Anterior cingulate cortex (tissue), 58 donors: ENCODE measurements at places on chromosomes 3 and 15.

- DNase-seq = peak; percentile 67
Measured at GRCh38 chr3:195892105-195893043, 16.0 kb downstream of the TNK2 start.

- no peak for DNase-seq
Measured at GRCh38 chr3:55544219-55544618, 57.1 kb upstream of the WNT5A start.

- no peak for DNase-seq
Measured at GRCh38 chr3:194471863-194472262, 14.9 kb downstream of the ATP13A3 start.

- no peak for DNase-seq
Measured at GRCh38 chr15:46450810-46451182, 816.0 kb downstream of the SQOR start.

DNA sequence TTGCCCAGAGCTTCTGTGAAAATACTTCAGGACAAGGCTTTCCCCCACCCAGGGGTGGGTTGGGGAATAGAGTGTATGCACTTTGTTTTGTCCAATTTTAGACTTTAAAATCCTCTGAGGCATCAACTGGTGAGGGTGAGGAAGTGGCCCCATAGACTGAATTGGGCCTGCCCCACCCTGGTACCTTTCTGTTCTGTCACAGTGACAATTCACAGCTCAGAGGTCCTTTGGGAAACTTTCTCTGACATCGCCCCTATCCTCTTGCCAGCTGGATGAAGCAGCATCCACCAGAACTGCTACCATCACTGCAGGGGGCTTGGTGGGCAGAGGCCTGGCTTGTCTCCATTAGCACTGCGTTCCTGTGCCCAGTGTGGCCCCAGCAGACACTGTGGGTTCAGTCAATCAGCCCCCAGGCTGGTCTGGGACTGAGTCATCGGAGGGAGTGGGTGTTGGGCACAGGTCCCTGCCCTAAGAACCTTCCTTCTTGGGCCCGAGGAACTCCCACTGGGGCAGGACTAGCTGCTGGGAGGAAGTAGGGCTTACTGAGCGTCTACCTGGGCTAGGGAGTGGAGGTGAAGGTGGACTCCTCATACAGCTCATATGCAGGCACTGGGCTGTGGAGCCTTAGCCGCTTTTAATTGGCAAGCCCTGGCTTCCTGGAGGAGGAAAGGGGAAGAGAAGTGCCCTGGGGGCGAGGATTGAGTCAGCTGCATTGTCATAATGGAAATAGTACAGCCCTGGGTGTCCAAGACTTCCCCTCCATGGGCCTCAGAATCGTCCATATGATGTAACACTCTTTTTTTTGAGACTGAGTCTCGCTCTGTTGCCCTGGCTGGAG, 1.5 kb upstream of the PPM1M start:
- no peak for DNase-seq

- DNase-seq = no peak
Measured at GRCh38 chr3:83224101-83224868, 1462.8 kb upstream of the GBE1 start.

DNA sequence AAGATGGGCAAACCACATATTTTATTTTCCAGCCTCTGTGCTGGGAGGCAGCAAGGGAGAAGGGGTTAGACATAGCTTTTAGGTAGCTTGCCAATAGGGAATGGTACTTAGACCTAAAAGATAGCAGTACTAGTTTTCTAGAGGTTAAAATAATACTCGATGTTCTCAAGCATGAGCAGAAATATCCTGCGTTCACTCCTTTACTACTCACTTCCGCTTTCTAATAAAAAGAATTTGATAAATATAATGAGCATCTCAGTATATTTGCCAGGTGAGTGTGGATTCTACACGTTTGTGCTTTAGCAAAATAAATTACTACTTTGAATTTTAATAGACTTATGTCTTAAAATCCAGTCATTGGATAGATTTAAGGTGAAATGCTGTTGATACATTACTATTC, 39.4 kb upstream of the CD47 start:
- DNase-seq = no peak

- DNase-seq = no peak
Measured at GRCh38 chr3:193812791-193813500, 219.9 kb downstream of the OPA1 start.

- no peak for DNase-seq
Measured at GRCh38 chr15:36527235-36528162, 51.9 kb upstream of the CDIN1 start.

- no peak for DNase-seq
Measured at GRCh38 chr3:90052425-90052950, 945.1 kb downstream of the EPHA3 start.
